ENCODE measurements at places on chromosomes 7 and 10. TPM values are rescaled to one million over a fixed set of nuclear protein-coding genes. Genes with fewer than 3 reads are reported as not detected.

Gene ICA1
- polyA plus RNA-seq = 4.6 TPM

Gene IMMP2L
- 15.3 TPM for polyA plus RNA-seq

Gene CHAT
- not detected for polyA plus RNA-seq

Gene VAX1
- not detected for polyA plus RNA-seq

Gene ACTR3C
- 0.95 TPM for polyA plus RNA-seq

Gene CARD11
- polyA plus RNA-seq = 0.67 TPM

Gene PTF1A
- not detected for polyA plus RNA-seq

Gene ITIH5
- polyA plus RNA-seq = 47.8 TPM

Gene GARIN1A
- 2.6 TPM for polyA plus RNA-seq

Gene TMEM243
- polyA plus RNA-seq = 13.3 TPM

Gene PPIF
- polyA plus RNA-seq = 19.9 TPM

Gene FIGNL1
- 11.7 TPM for polyA plus RNA-seq

Gene C10orf143
- 2.7 TPM for polyA plus RNA-seq

Gene HECTD2
- 15.5 TPM for polyA plus RNA-seq

DNA sequence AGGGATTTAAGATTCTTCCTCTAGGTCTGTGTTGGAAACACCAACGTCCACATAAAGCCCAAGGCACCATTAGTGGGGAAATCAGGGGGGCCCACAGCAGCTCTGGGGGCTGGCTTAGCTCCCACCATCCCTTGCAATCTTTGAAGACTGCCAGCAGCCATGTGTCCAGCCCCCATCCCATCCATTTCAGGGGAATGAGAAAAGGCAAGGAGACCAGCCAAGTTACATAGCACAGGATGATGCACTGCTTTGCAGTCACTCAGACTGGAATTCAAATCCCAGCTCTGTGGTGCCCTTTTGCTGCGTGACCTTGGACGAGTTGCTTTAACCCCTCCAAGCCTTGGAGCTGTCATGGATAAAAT is 108.9 kb upstream of the ZMIZ1 start:
- no peak for DNase-seq

- DNase-seq = no peak
Measured at GRCh38 chr10:75586814-75587213, 155.4 kb downstream of the LRMDA start.

DNA sequence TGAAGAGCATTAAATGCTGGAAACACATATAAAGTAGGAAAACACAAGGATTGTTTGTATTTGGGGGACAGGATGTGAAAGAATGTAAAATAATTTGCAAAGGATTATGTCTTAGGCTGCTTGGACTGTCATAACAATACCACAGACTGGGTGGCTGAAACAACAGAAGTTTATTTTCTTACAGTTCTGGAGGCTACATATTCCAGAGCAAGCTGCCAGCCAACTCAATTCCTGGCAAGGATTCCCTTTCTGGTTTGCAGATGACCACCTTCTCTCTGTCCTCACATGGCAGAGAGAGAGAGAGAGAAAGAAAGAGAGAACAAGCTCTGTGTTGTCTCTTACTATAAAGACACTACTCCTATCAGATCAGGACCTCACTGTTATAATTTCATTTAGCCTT is 8.8 kb upstream of the LAMB4 start:
- DNase-seq = no peak

GRCh38 chr10:130357226-130357625 is 221.0 kb downstream of the GLRX3 start:
- DNase-seq = no peak

DNA sequence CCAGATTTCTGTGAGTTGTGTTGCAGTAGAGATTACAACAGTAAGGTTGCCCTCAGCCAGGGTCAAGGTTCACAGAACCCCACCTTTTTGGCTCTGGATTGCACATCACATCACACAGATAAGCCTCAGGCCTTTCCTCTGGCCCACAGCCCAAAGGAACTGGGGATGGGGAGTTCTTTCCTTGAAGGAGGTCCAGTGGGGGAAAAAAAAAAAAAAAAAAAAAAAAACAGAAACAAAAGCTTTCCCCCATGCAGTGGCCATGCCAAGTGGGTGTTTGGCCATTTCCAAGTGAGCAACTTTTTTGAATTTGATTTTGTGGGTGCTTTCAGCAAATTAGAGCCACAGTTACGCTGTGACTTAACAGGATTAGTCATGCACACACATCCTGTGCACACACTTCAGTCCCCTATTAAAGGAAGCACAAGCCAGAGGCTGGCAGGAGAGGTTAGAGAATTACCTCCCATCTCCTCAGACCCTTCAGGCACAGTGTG is 79.3 kb upstream of the NANOS1 start:
- DNase-seq = no peak

DNA sequence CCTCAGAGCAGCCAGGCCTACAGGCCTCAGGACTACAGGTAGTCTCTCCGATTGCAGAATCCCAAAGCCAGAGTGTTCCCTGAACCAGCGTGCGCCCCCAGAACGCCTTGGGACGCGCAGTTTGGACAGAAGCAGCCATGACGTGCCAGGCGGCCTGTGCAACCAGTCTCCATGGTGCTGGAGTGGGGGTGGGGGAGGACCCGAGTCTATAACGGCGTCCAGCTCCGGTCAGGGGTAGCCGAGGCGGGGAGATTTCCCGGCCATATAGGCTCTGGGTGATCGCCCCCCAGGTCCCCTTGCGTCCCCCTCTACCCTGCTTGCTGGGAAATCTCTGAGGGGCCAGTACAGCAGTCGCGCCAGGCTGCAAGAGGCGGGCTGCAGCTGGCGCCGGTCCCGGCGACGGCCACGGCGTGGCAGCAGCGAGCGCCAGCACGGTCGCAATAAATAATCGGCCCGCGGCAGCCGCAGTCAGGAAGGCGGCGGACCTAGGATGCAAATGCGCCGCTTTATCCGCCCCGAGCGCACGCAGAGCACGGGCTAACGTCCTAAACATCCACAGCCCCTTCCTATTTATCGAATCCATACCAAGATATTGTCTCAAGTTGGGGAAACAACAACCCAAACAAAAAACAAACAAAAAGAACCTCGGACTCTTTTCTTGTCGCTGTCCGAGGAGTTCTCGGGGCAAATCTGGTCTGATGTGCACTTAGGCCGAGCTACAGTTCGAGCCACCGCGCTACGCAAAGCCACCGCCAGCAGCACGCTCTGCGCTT is 1.6 kb downstream of the HOXA3 start:
- no peak for DNase-seq

- no peak for DNase-seq
Measured at GRCh38 chr10:24912215-24912614, 40.2 kb downstream of the PRTFDC1 start.

DNA sequence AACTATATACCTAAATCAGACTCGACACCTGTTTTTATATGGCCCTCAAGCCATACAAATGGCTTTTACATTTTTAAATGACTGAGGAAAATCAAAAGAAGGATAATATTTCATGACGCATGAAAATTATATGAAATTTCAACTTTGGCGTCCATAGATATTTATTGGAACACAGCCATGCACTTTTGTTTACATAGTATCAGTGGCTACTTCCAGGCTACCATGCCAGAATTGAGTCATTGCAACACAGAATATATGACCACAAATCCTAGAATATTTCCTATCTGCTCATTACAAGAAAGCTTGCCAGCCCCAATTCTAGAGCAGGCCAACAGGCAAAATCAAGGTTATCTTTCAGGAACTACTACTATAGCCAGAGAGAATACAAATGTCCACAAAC is 29.3 kb downstream of the AFAP1L2 start:
- DNase-seq = no peak

DNA sequence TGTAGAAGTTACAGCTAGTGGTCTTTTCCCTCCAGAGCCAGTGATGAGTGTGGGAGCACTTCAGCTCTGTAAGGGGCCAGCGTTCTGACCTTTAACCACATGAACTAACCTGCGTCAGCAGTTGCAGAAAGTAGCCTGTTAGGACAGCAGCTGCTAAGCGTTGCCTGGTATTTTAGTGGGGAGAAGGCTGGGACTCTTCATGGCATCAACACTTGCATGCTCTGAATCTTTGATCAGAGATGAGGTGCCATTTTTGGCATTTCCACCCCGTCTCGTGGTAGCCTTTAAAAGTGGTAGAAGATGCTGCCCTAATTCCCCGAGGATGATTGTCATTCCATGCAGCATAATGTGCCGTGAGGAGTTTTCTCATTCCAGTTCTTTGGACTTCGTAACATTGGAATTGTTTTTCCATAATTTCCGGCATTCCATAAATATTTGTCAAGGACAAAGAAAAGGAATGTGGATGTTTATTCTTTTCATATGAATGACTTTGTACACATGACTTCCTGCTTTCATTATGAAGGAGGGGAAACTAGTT is 92.2 kb downstream of the AVL9 start:
- DNase-seq = no peak

- no peak for DNase-seq
Measured at GRCh38 chr7:101615446-101615845, 13.7 kb downstream of the MYL10 start.

DNA sequence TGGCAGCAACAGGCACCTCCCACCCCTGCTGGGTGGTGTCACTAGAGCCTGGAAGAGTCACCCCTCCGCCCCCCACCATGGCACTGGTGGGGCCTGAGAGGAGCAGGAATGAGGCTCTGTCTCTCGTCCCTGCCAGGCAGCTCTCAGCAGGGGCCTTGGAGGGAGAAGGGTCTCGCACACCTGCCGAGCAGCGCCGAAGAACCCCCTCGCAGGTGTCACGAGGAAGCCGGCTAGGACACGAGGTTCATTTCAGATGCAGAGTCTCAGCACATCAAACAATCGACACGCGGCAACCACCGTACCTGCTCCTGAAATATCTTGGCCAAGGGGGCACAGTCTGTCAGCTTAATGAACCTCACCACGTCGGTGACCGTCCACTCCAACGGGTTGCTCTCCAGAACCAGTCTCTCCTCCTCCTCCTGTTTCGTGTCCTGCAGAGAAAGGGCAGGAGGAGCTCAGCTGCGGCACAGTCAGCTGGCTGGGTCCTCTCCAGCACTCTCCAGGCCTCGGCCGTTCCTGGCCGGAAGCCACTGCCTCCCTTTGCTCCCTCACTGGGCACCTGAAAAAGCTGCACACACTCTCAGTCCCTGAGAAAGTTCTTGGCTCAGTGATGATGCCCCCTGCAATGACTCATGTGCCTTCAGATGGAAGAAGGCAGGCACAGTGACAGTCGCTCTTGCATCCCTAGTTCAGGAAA is 240.1 kb downstream of the SFMBT2 start:
- DNase-seq = no peak

DNA sequence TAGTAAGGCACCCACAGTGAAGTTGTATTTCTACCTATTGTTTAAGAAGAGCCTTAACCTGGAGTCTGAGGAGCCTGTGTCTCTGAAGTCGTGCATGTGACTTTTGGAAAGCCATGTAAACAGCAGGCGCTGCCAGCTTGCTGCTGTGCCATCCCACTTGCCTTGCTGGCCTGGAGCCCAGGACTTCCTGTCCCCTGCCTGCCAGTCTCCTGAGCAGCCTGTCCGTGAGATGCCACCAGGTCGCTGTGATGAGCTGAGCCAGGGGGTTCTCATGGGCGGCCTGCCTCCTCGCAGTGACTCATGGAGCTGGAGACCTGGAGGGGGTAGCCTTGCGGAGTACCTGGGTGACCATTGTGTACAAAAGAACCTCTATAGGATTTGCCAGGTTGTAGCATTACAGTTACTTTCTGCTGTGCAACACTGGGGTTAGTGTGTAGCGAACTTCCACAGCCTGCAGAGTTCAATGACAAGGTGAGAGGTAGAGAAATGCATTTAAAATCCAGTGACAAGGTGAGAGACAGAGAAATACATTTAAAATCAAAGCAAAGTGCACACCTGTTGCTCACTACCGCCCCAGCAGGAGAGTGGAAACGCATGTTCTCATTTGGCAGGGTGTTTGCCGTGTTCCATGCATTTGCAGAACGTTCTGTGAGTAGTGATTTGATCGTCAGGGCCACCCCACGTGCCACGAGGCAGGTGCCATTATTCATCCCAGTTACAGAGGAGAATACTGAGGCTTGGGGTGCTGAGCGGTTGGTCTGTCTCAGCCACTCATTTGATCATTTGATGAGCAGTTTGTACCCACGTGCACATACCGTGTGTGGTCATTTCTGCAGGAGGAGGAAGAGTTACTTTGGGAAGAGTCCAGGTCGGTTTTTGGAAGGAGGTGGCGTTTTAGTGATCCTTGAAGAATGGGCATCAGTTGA is 36.6 kb upstream of the BHLHA15 start:
- no peak for DNase-seq

- DNase-seq = no peak
Measured at GRCh38 chr7:158796667-158797066, 32.6 kb downstream of the ESYT2 start.

DNA sequence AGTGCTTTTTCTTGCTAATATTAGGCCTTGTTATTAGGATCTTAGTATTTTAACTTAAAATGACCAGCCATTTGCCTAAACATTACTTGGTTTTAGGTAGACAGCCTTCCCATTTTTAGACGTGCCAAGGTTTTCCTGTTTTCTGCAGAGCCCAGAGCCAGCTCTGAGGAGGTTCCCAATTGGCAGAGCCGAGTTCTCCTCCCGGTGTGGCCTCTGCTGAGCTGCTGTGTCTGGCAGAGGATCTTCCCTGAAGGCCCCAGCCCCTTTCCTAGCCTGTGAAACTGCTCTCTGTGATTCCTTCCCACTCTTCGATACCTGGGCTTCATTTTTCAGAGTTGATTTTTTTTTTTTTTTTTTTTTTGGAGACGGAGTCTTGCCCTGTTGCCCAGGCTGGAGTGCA is 91.4 kb downstream of the EEPD1 start:
- no peak for DNase-seq

- no peak for DNase-seq
Measured at GRCh38 chr10:31005895-31006294, 25.8 kb downstream of the ZNF438 start.

DNA sequence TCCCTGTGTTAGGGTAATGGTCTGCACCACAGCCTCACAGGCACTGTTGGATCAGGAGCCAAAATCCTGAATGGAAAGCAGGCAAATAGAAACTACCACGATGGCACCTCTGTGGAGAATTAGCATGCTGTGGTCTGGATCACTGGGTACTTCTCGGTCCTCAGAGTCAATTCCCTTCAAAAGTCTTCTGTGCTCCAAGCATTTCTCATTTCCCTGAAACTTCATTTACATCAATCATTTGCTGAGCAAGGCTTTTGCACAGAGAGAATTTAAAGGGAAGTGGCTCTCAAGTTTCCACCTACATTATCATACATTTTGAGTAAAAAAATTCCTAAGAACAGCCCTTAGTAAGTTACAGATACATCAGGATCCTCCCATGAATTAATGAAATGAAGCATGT is 293.9 kb upstream of the NPSR1 start:
- DNase-seq = no peak

DNA sequence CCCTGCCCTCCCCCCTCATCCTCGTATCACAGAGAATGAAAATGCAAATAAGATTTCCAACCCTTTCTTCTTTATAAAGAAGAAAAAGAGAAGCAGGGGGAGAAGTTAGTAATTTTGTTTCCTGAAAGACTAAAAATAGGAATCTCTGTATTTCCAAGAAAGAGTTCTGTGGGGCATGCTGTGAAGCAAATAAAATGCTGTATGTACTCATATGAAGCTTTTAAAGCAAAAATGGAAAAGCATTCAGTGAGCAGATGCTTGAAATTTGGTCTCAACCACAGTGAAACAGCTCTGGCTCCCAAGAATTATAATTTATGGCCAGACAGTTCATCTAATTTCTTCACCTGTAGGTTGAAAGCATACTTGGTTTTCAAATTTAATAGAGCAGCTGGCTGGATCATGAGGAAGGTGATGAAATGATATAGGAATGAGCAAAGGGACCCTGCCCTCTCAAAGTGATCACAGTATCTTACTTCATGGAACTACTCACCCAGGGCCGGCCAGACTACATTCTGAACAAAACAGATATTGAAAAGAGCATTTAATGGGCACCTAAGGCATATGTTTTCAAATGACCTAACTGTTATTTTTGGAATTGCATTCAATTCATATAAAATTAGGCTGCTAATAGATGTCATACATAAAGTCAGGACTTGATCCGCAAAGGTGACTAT is 31.4 kb downstream of the SVIL start:
- DNase-seq = no peak

Measured in forelimb muscle (tissue), 1 donor.